Cardiac fibroblast (primary cell): ENCODE measurements at places on chromosomes 3 and 15.

- DNase-seq = peak; percentile 38
Measured at GRCh38 chr3:71753701-71754609, at the start of gene GPR27. Gene GPR27 (plus strand): TSS chr3:71753855. CDS start chr3:71754050, 195 bp downstream.

GRCh38 chr3:126508564-126508964 lies 9.0 kb downstream of the UROC1 start:
- DNase-seq = no peak

DNA sequence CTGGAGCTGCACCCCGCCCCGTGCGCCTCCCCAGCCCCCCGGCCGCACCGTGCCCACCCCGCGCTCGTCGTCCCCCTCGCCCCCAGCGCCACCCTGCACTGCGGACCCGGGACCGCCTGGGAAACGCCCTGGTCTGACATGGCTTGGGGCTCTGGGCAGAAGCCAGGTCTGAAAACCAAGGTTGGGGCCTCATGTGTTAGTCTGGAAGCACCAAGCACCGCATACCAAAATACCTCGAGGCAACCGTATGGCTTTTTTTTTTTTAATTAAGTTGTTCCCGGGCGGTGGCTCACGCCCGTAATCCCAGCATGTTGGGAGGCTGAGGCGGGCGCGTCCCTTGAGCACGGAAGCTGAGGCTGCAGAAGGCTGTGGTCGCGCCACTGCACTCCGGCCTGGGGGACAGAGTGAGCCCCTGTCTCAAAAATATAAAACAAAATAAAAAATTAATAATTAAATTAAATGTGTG lies 91.5 kb upstream of the CHD2 start:
- peak; percentile 76 for DNase-seq

DNA sequence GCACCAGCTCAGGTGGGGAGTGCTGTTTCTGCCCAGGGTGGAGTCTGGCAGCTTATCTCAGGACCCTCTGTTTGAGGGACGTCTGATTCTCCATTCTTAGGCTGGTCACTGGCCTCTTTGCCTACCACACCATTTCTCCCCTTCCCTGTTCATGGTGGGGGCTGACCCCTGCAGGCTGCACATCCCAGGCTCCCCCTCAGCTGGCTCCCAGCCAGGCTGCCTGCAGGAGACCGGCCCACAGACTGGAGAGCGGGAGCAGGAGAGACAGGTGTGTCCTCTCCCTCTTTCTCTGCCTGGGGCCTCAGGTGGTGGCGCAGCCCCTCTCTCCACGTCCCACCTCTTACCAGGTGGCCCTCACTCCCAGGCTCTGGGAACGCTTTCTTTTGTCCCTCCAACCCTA lies 60.8 kb downstream of the RAB11A start:
- DNase-seq = no peak

- peak; percentile 62 for DNase-seq
Measured at GRCh38 chr3:71998995-71999673, 214.2 kb upstream of the PROK2 start.

DNA sequence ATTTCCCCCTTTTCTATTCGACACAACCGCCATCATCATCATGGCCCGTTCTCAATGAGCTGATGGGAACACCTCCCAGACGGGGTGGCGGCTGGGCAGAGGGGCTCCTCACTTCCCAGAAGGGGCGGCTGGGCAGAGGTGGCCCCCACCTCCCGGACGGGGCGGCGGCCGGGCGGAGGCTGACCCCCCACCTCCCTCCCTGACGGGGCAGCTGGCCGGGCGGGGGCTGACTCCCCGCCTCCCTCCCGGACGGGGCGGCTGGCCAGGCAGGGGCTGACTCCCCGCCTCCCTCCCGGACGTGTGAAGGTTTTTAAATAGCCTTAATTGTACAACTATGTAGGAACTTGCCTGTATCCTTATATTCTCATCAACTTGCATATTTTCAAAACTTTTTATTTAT lies 20.9 kb upstream of the SPSB4 start:
- DNase-seq = no peak

DNA sequence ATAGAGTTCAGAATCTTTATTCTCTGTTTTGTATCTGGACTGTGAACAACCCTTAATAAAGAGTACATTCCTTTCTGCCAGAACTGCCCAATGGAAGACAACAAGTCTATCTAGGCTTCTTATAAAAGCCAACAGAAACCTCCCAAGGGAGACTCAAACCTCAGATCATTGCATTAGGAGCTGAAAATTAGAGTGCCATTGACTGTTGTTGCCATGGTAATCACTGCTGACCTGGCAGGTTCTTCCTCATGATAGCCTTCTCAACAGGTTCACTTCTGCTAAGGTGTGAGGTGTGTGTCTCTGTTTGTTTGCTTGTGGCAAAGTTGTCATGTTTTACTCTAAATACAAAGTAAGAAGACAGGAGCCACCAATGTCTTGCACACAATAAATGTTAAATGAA lies 79.2 kb downstream of the TMEM108 start:
- no peak for DNase-seq

- DNase-seq = no peak
Measured at GRCh38 chr3:54312156-54312899, 190.0 kb downstream of the CACNA2D3 start.

GRCh38 chr3:128282380-128283196 lies 129.3 kb downstream of the EEFSEC start:
- peak; percentile 64 for DNase-seq
